8988T (cell line): ENCODE measurements at places on chromosomes 2 and 18.

GRCh38 chr2:41657226-41657625 is 390.6 kb upstream of the PKDCC start:
- no peak for DNase-seq

- no peak for DNase-seq
These were observed 94.2 kb upstream of the EPAS1 start for GRCh38 chr2:46202987-46203386.

GRCh38 chr2:102460467-102460866 is 12.6 kb upstream of the SLC9A4 start:
- no peak for DNase-seq

- no peak for DNase-seq
These were observed 53.1 kb downstream of the BCL2L11 start for GRCh38 chr2:111173856-111174255.

DNA sequence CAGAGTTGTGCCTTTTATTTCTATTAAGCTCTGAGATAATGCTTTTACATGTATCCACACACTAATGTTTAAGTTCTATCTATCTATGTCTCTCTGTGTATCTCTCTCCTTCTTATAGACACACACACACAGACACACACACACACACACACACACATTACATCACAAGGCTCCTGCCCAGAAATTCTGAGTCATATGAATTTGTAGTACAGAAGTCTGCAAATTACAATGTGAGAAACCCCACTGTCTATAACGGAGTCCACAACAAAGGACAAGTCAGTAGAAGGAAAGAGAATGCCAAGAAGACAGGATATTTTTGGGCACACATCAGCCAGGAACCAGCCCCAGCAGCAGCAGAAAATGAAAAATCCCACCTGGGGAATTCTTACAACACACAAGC is 142.4 kb downstream of the EN1 start:
- no peak for DNase-seq

- peak; percentile 99 for DNase-seq
These were observed 187.5 kb downstream of the TWIST2 start for GRCh38 chr2:239035361-239035814.

DNA sequence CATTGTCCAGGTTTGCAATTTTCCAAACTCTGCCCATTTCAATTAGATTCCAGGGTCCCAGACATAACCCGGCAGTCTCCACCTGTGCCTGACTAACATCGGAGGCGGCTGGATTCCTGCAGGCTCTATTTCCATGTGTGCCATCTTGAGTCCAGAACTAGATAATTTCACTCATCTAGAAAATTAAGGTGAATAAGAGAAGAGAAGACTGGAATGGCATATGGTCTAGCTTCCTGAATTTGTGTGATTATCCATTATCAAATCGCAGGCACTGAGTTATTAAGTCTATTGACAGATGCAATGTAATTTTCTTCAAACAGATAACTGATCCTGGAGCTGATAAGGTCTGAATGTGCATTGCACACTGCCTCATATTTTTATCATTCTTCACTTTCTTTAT is 305.2 kb downstream of the ETAA1 start:
- no peak for DNase-seq

GRCh38 chr18:55906536-55906935 is 318.5 kb upstream of the TCF4 start:
- DNase-seq: no peak

GRCh38 chr2:204078003-204078698 is 141.6 kb downstream of the ICOS start:
- no peak for DNase-seq

- DNase-seq: no peak
These were observed 592 bp upstream of the MARS2 start for GRCh38 chr2:197704434-197705120.

DNA sequence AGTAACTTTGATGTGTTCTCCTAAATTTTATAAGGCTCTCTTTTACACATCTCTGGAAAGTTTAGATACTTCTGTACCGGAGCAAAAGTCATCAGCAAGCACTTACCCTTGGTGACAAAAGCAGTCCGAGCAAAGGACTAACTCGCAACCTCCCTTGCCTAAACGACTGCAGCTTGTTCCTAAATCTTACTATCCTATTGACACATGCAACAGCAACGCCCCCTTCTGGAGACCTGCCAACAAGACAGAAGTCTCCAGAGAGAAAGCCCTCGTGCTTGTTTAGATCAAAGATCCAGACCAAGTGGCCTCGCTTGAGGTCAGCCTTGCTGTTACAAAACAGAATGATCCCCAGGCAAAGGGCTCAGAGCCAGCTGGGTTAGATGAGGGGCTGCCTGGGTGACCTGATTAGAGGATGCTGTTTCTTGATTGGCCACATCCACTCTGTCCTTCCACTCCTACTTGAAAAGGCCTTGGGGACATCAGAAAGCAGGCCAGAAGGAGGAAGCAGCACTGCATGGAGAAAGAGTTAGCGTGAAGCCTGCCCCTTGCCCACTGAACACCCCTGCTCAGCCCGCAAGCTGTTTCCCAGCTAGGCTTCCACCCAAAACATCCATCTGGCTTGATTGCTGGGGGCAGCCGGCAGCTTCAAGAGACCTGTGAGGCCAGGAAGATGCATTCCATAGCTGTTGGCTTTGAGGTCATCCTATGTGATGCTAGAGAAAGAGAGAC is 94.3 kb downstream of the HNRNPLL start:
- peak; percentile 39 for DNase-seq

GRCh38 chr2:147450661-147451510 is 393.9 kb upstream of the ACVR2A start:
- DNase-seq: no peak

- DNase-seq: no peak
These were observed 31.0 kb downstream of the GAD1 start for GRCh38 chr2:170847716-170848115.

DNA sequence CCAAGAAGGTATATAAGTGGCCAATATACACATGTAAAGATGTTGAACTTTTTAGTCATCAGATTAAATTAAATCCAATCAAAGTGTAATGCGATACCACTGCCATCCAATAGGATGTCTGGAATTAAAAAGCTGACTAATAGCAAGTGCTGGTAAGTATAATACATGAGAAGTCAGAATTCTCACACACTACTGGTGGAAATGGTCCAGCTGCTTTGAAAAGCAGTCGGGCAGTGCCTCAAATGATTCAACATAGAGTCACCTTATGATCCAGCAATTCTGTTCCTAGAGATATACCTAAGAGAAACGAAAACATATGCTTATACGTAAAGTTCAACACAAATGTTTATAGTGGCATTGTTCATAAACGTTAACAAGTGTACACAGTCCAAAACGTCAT is 124.1 kb upstream of the MYT1L start:
- DNase-seq: no peak

DNA sequence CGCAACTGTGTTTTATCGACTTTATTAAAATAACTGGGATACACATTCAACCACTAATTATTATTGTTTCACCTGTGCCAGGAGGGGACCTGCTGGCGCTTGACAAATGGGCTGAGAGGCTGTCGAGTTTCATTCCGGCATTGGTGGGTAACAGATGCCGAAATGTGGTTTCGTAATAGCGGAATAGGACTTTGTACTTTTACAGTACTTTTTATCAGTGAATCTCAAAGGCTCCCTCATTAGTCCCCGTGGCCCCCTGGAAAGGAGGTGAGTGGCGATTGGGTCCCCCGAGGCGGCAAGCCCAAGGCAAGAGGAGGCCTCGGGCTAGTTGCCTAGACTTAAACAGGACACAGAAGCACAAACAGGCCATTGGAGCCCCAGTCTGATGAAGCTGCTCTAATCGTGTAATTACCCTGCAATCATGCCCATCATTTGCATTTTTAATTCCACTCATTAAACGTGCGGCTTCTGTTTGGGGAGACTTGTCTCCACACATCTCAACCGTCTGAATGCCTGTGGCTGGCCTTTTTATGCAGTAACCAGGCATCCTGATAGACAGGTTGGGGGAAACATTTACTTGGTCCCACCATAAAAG is 193.2 kb downstream of the INO80D start:
- no peak for DNase-seq

- DNase-seq: no peak
These were observed 231.6 kb downstream of the ATAD2B start for GRCh38 chr2:23695214-23695889.

- DNase-seq: no peak
These were observed 92.0 kb downstream of the CDCA7 start for GRCh38 chr2:173446722-173447121.

DNA sequence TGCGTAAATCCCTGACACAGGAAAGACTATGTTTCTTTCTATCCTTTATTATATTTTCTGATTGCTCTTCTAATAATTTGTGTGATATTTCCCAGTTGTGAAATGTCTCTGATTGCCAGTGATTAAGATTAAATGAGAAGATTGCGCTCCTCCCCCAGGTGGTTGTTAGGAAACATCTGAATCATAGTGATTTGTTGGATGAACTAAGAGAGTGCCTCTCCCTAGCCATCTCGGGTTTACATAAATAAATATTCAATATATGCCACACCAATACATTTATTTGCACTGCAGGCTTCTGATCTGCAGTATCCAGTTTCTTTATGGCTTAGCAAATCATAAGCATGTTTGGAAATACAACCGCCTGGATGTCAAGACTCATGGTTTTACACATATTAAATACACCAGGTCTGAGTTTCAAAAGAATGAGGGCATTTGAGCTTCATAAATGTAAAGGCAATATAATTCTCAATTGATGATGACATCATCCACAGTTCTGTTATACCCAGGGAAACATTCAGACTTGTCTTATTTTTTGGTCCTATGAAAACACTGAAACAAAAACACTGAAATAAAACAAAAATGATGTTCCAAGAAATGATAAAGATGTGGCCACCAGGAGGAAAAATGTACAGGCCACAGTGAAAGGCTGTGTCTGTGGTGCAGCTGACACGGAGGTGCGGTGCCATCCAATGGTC is 826.7 kb upstream of the ACVR2A start:
- DNase-seq: no peak

DNA sequence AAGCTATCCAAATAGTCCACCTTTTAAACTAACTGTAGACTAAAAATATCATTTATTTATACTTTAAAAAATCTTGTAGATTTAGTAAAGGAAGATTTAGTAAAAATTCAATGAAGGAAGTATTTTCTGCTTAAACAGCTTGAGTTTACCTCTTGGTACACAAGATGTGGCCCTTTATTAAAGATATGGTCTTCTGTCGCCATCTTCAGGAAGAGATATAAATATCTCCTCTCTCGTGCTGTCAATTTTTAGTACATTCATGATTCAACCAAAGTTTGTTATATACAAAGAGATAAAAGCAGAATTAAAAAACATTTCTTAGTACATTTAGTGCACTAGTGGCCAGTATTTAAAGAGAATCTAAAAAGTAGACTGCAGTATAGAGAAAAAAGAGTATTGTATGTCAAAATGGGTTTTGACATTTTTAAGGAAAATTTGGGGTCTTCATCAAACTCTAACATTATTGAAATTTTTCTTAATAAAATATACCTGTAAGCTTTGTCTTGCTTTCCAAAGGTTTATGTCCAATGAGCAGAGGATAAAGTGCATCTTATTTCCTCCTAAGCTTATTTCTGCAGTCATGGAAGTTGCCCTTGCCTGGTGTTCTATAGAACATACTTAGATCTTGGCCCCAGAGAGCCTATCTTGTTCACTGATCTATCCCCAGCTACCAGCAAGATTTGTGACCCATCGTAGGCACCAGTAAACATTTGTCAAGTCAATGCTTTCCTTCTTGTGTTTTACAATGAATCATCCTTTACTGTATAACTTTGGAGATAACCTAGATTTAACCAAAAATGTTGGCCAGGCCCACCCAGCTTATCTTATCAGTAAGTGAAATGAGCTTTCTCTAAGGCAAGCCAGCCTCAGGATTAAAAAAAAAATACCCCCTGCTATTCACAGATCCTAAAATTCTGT is 18.5 kb upstream of the EML6 start:
- DNase-seq: no peak

- no peak for DNase-seq
These were observed 19.8 kb downstream of the HDAC4 start for GRCh38 chr2:239380831-239381708.

DNA sequence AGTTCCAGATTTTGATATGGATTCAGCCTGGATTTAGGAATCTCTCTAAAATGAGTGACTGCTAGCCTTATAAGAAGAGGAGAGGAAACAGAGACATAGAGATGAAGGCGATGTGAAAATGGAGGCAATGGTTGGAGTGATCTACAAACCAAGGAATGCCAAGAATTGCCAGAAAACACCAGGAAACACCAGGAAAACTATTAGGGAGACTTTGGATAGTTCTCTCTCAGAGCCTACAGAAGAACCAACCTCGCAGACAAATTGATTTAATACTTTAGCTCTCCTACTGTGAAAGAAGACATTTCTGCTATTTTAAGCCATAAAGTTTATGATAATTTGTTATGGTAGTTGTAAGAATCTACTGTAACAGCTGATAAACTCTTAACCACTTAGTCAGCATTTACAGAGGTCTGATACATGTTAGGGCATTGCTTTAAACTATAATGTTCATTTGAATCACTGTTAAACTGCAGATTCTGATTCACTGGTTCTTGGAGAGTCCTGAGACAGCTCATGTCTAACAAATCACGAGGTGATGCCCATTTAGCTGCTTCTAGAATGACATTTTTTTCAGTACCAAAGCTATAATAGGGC is 1702.6 kb upstream of the LRRTM1 start:
- no peak for DNase-seq

DNA sequence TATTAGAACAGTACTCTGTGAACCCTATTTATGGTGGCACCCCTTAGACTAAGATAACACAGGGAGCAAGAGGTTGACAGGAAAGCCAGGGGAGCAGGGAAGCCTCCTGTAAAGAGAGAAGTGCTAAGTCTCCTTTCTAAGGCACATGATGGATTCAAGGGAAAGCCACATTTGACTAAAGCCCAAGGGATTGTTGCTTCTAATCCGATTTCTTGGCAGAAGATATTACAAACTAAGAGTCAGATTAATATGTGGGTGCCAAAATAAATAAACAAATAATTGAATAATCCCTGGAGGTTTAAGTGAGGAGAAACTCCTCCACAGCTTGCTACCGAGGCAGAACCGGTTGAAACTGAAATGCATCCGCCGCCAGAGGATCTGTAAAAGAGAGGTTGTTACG is 333.2 kb downstream of the SOX11 start:
- no peak for DNase-seq

DNA sequence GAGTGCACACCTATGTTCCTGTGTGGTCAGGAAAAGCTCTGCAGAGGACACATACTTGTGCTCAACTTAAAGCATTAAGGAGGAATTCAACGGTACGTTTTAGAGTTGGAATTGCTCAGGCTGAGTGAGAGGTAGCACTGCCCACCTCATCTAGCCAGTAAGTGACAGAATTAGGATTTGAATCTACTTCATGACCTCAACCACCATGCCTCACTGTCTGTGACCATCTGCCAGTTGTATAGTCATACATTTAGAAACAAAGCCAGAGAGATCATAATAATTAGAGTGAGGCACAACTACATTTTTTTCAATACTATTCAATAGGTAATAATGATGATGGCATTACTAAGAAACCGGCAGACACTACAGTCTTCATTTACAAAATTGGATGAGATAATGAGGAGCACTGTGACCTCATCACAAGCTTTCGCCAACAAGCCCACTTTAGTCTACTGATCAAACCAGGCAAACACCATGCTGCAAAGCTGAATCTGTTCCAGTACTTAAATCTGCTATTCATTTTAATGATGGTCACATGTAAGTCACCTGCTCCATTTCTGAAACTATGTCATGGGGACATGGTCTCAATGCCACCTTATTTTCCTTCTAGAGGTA is 1018.4 kb downstream of the TMEM182 start:
- DNase-seq: no peak
